ENCODE measurements at places on chromosomes 16 and 17.

DNA sequence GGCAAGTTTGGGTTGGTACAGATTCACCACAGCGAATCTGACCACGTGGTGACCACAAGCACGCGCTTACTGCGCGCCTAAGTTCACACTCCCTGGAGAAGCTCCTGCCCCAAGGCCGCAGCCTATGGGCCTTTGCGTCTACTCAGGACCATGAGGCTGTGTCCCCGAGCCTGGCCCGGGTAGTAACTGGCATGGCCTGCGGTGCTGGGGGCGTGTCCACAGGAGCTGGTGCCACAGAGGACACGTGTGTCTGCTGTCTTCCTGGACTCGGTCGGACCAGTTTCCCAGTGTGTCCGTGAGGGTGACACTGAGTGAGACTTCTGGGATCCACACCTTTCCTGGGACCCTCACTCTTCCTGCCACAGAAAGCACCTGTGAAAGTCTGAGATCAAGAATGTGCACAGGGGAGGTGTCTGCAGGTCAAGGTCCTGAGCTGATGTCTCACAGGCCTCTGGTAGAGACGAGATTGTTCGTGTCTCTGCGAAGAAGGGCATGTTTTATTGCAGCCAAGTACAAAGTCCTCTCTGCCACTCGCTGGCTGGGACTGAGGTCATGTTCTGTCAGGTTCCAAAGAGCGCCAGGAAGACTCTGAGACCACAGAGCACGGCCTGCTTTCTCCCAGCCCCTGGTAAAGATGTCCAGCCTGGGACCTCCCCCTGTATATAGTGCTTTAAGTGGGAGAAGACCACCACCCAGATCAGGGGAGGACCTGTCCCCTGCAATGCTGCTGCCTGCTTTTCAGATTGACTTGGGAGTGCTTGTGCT, 25.2 kb upstream of the CAPN15 start:
- no peak for DNase-seq

GRCh38 chr17:56887552-56888467, 26.0 kb downstream of the TRIM25 start:
- peak; percentile 63 for DNase-seq

- DNase-seq = peak; percentile 27
These were observed 484.9 kb upstream of the WSB1 start for GRCh38 chr17:26809033-26809432.

GRCh38 chr17:17921192-17922069, 50.8 kb downstream of the TOM1L2 start:
- peak; percentile 97 for DNase-seq

DNA sequence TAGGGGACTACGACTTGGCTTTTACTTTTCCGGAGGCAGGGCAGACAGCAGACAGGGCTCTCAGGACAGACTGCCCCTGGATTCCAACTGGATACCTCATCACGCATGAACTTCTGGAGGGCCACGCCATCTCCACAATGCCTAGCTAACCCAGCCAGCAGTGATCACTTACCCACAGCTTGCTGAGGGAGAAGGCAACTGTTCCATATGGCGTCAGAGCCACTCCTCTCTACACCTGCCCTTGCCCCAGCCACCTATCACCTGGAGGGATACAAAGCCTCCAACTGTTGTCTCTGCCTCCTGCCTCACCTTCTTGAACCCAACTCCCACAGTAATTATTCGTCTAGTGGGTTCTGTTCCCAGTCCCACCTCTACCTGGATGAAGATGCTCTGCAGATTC, 8.8 kb downstream of the MYO19 start:
- no peak for DNase-seq

GRCh38 chr16:21301895-21302291, 23.8 kb upstream of the CRYM start:
- DNase-seq = peak; percentile 6

- no peak for DNase-seq
These were observed 140.7 kb downstream of the KATNIP start for GRCh38 chr16:27690608-27691007.

GRCh38 chr17:40561294-40561870, 3.9 kb downstream of the CCR7 start:
- no peak for DNase-seq

Data from renal cortical epithelial cell (primary cell).